ENCODE measurements at places on chromosomes 6 and 20.

- no peak for DNase-seq
These were observed 120.6 kb downstream of the AKAP7 start for GRCh38 chr6:131255911-131256310.

GRCh38 chr6:166515072-166515810 lies 71.2 kb downstream of the RAMACL start:
- DNase-seq: peak; percentile 44

- DNase-seq: no peak
These were observed 408.4 kb downstream of the PKHD1 start for GRCh38 chr6:51678905-51679620.

DNA sequence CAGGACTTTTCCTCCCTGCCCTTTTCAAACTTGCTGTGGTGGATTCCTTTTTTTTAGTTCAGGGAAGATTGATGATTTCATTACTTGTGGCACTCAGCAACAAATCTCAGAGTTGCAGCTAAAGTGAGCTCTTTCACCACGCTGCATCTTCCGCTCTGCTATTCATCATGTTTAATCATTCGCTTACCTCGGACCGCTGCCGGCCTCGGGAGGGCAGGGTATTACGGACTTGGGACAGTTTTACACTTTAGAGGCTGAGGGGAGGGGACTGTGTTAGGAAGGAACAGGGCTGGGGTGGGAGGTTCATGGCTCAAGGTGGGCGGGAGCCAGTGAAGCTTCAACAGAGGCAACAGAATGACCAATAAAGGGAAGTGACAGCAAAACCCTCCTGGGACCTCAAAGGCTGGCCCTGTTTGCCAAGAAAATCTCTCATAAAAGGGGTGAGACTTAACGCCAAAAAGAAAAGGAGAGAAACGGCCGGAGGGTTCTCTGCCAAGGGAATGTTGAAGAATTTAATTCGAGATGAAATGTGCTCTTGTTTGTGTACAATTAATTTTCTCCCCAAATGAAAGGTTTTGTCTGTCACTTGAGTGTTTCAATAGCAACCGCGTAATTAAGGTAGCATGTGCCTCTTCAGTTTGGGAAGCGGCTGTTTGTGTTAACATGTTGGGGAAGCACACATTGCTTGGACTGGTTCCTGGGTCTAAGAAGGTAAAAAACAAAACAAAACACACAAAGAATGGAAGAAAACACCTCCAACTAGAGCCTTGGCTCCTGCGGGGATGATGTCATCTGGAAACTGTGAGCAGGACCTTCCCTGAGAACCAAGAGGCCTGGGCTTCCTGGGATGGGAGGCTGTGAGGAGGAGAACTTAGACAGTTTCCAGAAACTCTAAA lies 72.5 kb upstream of the SULF2 start:
- no peak for DNase-seq

DNA sequence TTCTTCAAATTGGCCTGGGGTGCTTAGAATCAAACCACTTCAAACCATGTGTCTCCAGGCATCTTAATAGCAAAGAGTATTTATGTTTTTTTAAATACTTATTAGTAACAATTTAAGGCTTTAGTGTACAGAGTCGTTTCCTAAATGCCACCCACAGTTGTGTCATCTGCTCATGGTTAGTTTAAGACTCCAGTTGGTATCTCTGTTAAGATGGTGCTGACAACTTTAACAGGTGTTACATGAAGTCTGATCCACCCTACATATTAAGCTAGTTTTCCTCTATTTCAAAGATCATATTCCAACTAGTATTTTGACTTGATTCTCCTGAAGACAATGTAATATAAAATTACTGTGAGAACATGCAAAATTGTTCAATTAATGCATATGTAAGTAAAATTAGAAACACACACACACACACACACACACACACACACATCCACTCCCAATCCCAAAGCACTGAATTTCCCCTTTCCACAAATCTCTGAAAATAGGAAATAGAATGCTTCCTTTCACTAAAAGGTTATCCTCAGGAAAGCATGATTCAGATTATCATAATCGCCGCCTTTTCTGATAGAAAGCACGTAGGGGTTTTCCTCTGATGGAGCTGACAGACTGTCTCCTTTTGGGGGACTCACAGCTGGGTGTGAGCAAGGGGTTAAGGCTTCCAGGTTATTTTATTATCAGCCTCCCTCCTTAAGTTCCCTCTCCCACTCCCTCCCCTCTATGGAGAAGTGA lies 10.5 kb downstream of the CNKSR3 start:
- DNase-seq: no peak

GRCh38 chr6:29227235-29227634 lies 56.5 kb downstream of the OR2J2 start:
- no peak for DNase-seq

DNA sequence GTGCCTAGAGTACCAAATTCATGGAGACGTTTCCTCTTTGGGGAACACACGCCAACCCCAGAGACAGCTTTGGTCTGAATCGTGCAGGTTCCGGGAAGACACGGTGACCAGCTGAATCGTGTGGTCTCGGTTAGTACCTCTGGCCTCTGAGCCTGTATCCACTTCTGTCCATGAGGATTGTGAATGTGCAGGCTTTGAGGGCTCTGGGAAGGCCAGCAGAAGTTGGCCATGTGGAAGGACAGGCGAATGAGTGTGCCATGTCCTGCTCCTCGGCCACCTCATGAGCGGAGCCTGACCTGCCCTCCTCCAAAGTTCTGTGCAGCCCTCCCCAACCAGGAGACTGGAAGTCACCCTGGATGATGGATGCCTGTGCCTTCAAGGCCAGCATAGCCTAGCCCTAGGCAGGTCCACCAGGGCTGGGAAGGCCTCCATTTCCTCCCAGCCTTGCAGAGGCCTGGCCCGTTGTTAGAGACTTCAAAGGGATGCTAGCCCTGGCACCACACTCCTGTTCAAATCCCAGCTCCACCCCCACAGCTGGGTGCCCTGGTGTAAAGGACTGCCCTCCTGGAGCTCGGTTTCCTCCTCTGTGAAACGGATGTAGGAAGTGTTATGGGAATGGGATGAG lies 1.7 kb upstream of the TMEM74B start:
- DNase-seq: no peak

DNA sequence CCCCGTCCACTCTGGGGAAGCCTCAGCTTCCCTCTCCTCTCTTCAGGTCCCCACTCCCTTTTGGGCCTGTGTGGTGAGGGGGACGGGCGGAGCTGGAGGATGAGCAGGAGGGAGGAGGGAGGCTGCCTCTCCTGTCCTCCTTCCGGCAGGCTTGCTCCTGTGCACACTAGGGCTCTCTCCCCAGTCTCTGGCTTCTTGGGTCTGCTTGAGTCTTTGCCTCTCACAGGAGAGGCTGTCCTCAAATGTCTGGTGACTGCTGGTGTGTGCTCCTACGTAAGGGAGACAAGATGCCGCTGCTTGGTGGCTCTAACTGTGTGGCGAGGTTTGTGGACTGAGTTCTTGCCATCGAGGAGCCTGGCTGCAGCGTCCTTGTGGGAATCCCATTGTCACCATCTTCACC lies 8.8 kb upstream of the SMOC2 start:
- DNase-seq: no peak

DNA sequence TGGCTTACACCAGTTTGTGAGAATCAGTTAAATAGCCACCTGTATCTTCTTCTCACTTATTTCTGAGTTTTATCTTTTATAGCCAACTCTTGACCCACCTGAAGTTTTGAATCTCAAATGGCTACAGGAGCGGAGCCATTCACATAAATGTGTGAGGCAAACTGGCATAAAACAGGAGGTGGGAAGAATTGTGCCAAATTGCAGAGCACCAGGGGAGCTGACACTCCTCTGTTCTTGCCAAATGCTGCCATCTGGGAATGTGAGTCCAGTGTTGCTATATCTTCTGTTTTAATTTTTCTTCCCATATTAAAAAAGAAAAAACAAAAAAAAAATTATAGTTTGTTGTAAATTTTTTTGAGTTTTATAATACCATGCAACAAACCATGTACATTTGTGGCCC lies 17.0 kb upstream of the RNF146 start:
- no peak for DNase-seq

DNA sequence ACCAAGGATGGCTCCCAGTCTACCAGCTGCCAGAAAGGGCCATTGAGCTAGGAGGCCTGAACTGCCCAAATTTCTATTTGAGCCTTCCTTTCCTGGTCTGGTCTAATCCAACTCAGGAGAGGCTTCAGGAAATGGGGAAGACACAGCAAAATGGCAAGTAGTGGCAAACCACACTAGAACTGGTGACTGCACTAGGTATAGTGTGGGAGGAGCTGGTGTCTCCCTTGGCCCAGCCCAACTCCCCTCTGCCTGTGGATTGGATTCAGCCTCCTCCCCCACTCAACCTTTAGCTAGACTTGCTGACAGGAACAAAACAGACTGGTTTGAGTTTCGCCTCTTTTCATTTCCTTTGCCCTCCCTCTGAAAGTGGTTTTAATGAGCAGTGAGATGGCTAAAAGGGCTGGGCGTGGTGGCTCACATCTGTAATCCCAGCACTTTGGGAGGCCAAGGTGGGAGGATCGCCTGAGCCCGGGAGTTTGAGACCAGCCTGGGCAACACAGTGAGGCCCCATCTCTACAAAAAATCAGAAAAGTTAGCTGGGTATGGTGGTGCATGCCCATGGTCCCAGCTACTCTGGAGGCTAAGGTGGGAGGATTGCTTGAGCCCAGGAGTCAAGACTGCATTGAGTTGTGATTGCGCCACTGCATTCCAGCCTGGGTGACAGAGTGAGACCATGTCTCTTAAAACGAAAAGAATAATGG lies 17.5 kb downstream of the MRPS18A start:
- DNase-seq: no peak

GRCh38 chr6:135692426-135692825 lies 159.1 kb upstream of the PDE7B start:
- no peak for DNase-seq

DNA sequence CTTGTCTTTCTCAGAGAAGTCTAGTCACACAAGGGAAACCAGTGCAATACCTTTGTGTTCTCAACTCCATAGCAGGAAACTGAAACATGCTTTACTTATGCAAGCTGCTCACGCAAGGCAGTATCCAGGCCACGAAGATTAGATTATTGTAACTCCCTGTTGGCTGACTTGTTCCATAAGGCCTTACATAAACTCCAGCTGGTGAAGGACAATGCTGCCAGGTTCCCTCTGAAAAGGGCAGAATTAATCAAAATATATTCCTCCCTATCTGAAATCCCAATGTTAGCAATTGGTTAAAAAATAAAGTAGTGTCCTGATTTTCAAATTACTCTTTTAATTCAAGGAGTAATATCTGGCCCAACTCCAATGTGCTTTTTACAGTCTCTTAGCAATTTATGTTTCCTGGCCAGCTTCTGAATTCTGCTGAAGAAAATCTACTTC lies 966.6 kb downstream of the HACE1 start:
- no peak for DNase-seq

- DNase-seq: no peak
These were observed 18.5 kb downstream of the ATP9A start for GRCh38 chr20:51749674-51750036.
